ENCODE measurements at places on chromosomes 4 and X.

DNA sequence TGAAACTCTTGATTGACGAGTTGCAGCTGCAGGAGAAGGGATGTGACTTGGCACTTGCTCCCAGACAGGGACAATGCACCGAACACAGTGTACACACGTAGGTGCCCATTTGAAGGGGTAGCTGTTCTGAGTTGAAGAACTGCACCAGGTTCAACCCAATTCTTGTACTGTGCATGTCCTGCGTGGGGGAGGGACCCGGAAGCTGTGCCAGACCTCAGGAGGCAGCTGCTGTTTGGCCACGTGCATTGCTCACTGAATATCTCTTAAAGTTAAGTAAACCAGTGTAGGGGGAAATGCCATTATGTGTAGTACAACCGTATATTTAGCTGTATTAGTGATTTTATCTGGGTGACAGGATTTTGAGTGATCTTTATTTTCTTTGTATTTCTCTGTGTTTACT lies 12.0 kb upstream of the RBBP7 start:
- peak; percentile 19 for DNase-seq

DNA sequence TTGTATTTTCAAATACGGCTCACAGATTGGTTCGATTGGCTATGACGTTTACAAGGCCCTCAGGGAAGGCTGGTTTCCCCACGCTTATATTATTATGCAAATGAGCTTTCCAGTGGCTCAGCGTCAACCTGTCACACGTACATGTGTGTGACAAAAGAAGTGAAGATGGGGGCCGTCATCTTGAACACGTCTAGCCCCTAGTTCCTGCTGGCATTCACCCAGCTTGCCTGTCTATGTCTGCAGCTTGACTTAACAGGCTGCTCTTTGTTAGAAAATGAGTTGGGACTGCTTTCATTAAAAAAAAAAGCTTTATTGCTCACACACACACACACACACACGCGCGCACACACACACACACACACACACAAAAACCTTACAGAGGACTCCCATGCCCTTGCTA lies 283.6 kb upstream of the CTSO start:
- no peak for DNase-seq

DNA sequence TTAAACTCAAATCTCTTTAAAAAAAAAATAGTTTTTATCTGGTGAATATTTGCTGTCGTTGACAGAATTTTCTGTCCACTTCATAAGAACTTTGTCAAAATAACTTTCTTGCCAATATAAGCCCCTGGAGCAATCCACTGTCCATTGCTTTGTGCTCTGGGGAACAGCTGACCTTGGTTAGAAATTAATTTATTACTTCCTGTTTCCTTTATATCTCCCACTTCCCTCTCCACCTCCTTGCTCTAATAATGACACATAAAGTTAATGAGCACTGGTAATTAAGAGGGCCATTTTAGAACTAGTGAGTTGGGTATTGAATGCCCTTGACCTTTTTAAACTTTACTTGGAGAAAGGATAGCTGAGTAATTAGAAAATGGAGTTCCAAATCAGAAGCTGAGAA lies 151.3 kb upstream of the LEF1 start:
- no peak for DNase-seq

- DNase-seq, result no peak
Observed at GRCh38 chrX:119071381-119071780, 1.4 kb upstream of the CT47C1 start.

- DNase-seq, result no peak
Observed at GRCh38 chrX:45842207-45842925, 641.7 kb upstream of the DIPK2B start.

- DNase-seq, result no peak
Observed at GRCh38 chr4:40842725-40843423, 93.1 kb downstream of the NSUN7 start.

DNA sequence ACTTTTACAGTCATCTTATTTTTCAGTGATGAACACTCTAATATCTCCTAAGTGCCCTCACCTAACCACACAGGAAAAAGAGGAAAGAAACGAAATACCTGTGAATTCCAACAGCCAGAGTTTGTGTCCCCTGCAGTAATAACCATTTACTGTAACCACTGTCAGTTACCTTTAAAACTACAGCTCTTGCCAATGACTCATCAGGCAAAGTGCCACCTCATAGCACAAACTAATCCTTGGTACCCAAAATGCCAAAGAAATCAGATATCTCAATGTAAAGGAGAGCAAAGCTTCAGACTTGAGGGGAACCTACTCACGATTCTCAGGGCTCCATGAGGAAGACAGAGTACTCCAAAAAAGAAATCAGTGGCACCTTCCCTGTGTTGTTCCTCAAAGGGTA lies 146.5 kb downstream of the NDST3 start:
- no peak for DNase-seq

DNA sequence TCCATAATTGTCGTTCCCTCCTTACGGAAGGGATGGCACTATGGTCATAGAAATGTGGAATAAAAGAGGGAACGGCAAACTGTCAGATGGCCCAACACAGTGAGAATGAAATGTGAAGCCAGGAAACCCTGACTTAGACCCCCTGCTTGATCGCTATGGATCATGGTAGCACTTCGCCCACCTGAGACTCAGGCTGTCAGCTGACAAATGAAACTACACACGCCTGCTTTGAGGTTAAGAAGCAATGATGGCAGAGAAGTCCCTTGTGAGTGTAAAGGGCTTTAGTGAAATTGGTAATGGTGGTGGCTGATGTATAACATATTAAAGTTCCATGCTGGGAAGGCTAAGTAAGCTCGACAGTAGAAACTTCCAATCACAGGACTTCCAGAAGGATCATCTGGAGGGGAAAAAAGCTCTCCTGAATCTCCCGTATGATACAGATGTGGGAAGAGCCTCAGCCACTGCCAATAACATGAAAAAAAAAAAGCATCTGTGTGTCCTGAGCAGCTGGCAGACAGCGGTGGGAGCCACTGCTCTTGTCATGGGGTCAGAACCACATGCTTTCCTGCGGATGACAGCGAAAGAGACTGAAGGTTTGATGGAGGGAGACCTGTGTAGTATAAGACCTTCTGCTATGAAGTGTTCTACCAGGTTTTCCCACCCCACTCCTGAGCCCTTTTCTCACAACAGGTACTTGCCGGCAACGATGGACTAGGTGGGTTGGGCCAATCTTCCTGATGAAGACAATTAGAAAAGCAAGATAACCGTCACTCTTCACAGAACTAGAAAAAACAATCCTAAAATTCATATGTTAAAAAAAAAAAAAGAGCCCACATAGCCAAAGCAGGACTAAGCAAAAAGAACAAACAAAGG lies 107.6 kb downstream of the AFAP1 start:
- no peak for DNase-seq

- DNase-seq, result no peak
Observed at GRCh38 chr4:174244441-174244840, 39.0 kb downstream of the FBXO8 start.

- DNase-seq, result no peak
Observed at GRCh38 chr4:54541426-54542118, 116.2 kb upstream of the KIT start.

- DNase-seq, result no peak
Observed at GRCh38 chrX:6203462-6204215, 25.0 kb downstream of the NLGN4X start.

GRCh38 chrX:28599957-28600356 lies 12.7 kb downstream of the IL1RAPL1 start:
- DNase-seq, result no peak

DNA sequence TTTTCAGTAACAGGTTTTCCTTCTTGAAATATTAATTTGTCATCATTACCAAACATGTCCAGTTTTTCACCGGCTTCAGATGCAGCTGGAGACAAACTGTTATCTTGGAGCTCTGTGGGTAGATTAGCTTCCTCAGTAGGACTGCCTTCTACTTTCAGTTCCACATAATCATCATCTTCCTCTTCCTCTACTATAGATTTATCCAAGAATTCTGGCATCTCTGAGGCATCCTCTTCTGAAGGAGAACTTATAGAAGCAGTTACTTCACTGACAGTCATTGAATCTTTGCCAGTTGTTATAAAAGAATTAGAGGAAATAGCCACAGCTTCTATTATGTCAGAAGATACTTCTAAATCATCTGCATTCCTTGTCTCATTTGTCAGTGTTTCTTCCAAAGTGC lies 162.9 kb downstream of the LRBA start:
- no peak for DNase-seq

DNA sequence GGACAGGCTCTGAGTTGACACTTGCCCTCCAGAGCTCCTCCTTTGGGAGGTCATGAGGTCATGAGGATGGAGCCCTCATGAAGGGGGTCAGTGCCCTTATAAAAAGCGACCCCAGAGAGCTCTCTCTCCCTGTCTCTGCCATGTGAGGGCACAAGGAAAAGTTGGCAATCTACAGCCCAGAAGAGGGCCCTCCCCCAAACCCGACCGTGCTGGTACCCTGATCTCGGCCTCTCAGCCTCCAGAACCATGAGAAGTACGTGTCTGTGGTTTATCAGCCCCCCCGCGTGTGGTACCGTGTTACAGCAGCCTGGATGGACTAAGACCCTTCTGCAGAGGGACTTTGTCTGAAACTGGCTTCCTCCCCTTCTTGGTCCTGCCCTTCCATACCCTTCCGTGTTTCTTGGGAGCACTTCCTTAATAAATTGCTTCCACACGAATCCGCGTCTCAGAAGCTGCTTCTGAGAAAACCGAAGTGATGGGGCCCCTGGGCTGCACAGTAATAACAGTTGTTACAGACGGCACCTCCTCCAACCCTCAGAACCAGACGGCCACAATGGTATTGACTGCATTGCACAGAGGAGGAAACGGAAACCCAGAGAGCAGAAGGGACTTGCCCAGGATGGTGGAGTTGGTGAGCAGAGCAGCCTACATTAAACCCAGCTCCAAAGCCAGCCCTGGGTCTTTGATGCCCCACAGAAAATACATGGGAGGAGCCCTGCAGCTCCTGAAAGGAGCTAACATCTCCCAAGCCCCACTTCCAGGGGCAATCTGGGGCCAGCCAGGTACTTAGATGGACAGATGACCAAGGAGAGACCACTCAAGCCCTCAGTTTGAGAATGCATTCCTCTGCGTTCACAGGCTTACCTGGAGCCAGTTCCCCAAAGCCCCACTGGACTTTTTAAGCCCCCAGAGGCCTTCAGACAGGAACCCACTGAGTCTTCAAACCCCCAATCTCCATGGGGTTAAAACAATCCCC lies 242.7 kb downstream of the BCOR start:
- DNase-seq, result no peak

GRCh38 chr4:167802463-167803212 lies 289.7 kb upstream of the ANXA10 start:
- DNase-seq, result no peak

DNA sequence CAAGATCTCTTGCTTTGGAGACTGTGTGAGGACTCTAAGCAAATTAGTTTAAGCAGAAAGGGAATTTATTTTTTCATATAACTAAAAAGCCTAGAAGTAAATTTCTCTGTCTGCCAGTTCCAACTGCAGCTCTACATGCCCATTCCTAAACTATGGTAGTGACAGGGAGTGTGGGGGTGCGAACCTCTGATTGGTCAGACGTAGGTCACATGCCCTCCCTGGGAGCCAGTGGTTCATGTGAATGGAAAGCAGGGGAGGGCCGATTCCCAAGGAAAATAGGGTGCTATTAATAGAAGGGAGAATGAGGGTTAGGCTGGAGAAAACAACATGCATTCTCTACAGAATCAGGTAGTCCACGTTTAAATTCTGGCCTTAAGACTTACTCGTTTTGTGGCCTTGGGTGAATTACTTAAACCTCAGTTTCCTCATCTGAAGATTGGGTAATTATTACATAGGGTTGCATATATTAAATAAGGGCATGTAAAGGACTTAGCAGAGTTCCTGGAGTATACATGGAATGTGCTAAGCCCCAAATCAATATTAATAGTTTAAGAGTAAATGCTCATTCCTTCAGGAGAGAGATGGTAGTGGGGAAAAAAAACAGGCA lies 7.2 kb downstream of the RAB33B start:
- DNase-seq, result no peak

GRCh38 chr4:171710743-171711142 lies 102.5 kb upstream of the GALNTL6 start:
- DNase-seq, result peak; percentile 81

- no peak for DNase-seq
Observed at GRCh38 chr4:4789462-4789861, 70.0 kb upstream of the MSX1 start.

DNA sequence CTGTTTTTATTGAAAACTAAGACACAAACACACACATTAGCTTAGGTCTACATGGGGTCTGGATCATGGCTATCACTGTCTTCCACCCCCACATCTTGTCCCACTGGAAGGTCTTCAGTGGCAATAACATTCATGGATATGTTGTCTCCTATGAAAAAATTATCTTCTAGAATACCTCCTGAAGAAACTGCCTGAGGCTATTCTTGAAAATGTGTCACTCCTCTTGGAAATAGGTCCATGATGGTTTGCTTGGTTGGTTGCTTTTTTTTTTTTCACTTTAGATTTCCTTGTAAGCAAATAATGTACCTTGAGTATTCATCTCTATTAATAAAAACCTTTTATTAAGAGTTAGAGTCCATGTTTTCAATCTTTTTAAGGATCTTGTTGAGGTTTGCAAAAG lies 195.3 kb upstream of the PDE5A start:
- DNase-seq, result no peak
